Mesenteric fat pad (tissue), 1 donor: ENCODE measurements at places on chromosomes 12 and 14.

DNA sequence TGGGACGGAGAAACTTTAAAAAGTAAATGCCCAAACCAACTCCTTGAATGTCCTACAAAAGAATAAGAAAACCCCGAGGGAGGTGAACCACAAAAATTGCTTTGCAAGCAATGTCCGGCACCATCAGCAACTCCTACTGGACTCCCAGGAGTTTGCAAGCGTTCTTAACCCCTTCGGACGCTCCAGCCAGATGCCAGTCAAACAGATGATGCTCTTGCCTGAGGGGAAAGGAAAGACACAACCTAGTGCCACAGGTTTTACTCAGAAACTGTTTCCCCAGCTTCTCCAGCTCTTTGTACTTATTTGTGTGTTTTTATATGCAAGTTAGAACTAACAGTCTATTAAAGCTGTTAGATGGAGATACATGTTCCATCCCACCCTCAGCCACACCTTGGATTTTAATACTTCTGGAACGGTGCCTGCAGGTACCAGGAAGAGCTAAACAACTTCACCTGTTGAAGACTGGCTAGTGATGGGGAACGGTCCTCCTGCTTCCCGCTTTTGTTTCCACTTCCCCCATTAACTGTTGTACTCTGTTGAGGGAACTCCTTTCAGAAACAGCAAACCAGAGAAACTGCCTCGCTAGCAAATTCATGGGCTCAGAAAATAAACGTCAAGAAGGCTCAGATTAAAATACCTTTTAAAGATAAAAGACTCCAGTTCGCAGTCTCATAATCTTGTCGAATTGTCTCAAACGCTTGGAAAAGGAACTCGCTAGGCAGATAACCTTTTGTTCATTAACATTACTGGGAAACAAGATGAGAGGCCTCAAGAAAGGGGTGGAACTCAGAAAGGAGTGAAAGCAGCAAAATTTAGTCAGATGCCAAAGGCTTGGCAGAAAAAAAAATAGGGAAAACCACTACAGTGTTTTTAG is 1.1 kb upstream of the FERMT2 start:
- no peak for DNase-seq

DNA sequence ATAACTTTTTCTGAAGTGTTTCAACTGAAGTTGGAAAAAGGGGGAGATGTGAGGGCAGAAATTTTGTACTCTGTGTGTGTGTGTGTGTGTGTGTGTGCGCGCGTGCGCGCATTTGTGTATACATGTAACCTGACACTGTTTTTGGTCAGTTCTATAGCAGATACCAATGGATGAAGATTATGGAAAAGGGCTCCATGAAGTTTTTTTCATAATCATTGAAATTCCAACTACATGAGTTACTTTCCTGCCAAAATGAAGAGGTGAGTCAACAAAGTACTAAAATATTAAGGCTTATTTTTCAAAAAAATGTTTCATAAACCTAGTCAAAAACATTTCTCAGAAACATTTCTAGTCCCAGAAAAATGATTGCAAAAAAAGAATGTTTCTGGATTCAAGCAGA is 25.7 kb upstream of the CERS5 start:
- no peak for DNase-seq

- DNase-seq = peak; percentile 87
Observed at GRCh38 chr14:104294983-104295680, 156.7 kb downstream of the KIF26A start.

DNA sequence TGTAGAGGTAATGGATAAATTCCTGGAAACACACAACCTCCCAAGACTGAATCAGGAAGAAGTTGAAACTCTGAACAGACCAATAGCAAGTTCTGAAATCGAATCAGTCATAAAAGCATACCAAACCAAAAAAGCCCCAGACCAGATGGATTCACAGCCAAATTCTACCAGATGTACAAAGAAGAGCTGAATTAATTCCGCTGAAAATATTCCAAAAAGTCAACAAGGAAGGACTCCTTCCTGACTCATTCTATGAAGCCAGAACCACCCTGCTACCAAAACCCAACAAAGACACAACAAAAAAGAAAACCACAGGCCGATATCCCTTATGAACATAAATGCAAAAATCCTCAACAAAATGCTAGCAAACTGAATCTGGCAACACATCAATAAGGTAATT is 81.5 kb downstream of the SLC38A4 start:
- no peak for DNase-seq

DNA sequence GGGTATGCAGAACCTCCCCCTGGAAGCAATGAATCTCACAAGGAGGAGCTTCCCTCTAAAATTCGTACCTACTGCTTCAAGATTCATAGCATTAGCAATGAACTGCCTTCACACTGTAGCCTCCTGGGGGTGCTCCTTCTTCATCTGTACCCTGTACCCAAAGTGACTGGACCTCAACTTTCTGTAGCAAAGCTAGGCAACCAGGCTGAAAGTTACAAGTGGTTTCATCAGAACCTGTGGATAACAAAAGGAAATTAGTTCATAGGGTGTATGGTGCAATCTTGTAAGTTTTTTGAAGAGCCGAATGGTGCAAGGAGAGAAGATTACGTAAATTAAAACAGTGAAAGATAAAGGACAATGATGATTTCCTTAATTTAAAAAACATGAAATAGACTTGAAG is 1541.7 kb upstream of the FLRT2 start:
- DNase-seq = no peak

DNA sequence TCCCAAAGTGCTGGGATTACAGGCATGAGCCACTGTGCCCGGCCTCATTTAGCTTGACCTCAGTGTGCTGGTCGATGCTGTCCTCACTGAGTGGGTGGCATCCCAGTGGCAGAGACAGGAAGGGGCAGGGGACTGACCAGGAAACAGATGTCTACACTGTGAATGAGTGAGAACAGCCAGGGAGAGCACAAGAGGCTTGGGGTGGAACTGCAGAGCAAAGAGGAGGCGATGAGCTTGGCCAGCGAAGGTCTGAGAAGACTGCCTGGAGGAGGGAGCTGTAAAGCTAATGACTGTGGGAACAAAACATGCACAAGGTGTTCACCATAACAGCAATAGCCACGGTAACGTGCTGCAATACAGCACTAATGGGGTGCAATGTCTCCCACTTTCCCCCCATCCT is 57.2 kb upstream of the BEGAIN start:
- DNase-seq = no peak

DNA sequence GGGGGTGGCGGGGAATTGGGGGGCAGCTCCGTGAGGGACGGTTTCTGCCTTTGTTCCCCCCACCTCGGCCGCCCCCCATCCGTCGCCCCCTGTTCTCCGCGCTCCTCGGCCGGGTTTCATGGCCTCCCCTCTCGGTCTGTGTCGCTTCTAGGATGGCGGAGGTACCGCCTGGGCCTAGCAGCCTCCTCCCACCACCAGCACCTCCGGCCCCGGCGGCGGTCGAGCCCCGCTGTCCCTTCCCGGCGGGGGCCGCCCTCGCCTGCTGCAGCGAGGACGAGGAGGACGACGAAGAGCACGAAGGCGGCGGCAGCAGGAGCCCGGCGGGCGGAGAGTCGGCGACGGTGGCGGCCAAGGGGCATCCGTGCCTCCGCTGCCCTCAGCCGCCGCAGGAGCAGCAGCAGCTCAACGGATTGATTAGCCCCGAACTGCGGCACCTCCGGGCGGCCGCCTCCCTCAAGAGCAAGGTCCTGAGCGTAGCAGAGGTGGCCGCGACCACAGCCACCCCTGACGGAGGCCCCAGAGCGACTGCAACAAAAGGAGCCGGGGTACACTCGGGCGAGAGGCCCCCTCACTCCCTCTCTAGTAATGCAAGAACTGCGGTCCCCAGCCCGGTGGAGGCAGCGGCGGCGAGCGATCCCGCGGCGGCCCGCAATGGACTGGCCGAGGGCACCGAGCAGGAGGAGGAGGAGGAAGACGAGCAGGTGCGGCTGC is 575 bp downstream of the NAA30 start:
- DNase-seq = peak; percentile 90

DNA sequence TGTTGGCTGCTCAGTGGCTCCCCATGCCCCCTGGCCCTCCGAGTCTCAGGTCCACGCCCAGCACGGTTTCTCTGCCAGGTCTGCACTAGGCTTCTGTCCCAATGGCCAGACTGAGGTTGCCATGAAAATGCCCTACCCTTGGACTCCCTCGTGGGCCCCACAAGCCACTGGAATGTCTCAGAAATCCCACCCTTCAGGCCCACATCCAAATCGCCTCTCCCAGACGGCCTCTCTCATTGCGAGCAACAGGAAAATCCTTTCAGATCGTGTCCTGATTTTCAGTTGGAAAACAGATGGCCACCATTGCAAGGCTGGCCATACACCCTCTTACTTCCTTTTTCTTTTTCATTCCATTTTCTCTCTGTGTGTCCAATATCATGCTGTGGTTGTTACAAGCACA is 77.3 kb downstream of the IRF2BPL start:
- DNase-seq = no peak

- DNase-seq = no peak
Observed at GRCh38 chr12:76519538-76519937, 40.0 kb downstream of the OSBPL8 start.

DNA sequence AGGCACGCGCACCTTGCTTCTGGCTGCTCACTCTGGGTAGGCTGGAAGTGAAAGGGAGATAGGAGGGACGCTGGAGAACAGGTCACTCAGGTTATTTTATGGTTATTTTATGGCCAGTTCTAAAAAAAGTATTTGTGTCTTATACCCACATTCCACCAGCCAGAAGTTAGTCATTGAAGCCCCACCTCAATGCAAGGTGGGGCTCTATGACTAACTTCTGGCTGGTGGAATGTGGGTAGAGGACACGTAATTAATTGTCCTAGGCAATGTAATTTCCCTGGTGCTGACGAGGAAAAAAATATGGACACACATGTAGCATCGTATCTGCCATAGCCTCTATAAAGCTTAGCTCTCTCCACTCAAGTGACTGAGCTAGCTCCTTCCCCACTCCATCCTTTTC is 104.9 kb downstream of the PDZRN4 start:
- DNase-seq = no peak

DNA sequence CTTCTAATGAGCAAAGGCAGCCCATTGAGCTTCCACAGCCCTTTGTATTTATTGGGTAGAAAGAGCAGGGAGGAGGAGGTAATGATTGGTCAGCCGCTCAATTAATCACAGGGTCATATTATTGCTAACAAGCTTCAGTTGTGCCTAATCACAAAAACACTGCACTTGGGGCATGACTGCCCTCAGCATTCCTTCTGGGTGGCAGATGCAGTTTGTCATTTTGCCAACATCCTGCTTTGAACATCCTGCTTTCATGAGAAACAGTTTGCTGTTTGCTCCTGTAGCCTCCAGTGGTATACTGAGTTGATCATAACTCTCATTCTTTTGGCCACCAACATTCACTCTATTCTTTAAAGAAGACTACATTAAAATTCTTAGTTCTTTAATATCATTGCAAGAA is 462.9 kb upstream of the MIS18BP1 start:
- DNase-seq = no peak

GRCh38 chr14:46902837-46903236 is 251.3 kb upstream of the RPL10L start:
- no peak for DNase-seq

GRCh38 chr12:77334806-77335205 is 269.4 kb upstream of the E2F7 start:
- DNase-seq = no peak

DNA sequence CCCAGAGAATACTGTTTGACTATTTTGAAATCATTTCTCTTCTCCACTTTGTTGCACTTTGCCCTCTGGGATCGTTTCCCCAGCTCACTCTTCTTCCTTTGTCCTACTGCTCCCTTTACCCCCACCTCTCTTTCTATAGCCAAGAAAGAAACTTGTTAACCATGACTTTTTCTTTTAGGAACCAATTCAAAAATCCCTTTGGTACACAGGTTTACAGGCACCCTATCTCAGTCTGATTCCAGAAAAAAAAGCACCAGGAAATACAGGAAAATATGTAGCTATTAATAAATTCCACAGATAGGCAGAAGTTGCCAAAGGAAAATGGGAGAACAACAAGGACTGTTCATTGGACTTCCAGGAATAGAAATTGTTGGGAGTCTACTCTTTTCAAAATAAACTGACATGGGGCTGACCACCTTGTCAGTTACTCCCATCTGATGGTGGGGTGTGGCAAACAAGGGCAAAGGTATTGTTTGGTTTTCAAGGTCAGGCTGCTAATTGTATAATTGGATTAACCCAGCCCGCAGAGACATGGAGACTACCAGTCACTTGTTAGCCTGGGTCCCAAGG is 82.4 kb downstream of the CRADD start:
- no peak for DNase-seq

DNA sequence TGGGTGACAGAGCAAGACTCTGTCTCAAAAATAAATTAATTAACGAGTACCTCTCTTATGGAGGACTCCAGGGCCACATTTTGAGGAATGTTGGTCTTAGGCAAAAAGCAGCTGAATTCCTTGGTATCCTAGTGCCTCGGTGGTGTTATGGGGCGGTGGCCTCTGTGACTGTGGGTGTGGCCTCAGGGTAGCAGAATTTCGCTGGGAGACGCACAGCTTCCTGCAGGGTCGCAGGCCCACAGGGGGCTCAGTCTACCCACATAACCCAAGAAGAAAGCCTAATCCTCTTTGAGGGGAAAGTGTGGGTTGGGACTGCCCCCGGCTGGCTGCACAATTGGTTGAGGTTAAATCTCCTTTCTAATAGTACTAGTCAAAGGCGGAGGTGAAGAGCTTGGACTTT is 11.2 kb upstream of the SERPINA4 start:
- DNase-seq = no peak

GRCh38 chr12:113698510-113698858 is 226.8 kb upstream of the LHX5 start:
- DNase-seq = no peak

GRCh38 chr12:20374795-20375194 is 6.5 kb downstream of the PDE3A start:
- DNase-seq = no peak

GRCh38 chr12:127101076-127101475 is 1165.9 kb upstream of the TMEM132C start:
- DNase-seq = no peak

DNA sequence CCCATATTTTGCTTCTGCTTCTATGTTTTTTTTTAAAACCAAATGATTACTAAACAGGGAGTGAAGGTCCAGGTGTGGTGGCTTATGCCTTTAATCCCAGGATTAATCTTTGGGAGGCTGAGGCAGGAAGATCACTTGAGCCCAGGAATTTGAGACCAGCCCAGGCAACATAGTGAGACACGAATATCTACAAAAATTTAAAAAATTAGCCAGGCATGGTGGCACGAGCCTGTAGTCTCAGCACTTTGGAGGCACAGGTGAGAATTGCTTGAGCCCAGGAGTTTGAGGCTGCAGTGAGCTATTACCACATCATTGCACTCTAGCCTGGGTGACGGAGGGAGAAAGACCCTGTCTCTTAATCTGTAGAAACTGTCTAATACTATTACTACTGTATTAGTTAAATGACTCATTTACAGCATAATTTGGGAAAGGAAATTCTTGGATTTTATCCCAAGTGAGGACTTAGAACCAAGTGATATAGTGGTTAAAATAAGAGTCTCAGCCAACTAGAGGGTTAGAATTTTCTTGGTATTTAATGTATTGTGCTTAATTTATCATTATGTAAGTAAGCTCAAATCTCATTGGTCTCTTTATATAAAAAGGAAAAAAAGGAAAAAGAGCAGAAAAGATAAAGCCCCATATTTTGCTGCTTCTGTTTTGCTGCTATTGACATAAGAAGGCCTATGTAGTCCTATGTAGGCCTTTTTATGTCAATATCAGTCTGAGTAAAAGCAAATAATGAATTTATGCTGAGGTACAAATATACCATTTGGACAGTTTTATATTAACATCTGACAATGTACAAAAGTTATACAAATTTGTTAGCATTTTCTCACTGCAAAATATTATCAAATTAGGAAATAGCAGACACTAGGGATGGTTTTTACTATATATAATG is 163.4 kb downstream of the RAD51B start:
- no peak for DNase-seq
